Activated CD4-positive, alpha-beta memory T cell treated with anti-CD3 and anti-CD28 coated beads for 36 hours (primary cell): ENCODE measurements at places on chromosomes 4 and X.

- H3K27ac ChIP-seq = no peak overlapping the region
- H3K36me3 ChIP-seq = no peaks in the 10 kb centered on the region
- H3K4me1 ChIP-seq = no peaks in the 10 kb centered on the region
- DNase-seq = no peak
These were observed 171.9 kb downstream of the DKK2 start for GRCh38 chr4:106864231-106864630.

DNA sequence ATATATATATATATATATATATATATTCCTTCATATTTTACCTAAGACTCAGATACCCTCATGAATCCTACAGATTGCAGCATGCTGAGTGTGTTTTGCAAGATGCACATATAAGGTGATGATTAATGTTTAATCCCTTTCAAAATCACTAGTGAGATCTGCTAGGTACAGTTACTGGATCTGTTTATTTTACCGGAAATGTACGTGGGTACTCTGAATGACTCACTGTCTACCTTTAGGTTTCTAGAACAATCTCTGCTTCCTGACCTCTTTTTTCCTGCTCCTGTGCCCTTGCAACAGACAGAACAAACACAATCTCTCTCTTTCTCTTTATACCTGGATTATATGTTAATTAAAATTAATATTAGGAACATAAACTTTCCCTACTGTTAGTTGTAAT is 379.6 kb downstream of the FAM133A start:
- H3K4me1 ChIP-seq = no peaks in the 10 kb centered on the region
- no peaks in the 10 kb centered on the region for H3K36me3 ChIP-seq
- H3K27ac ChIP-seq = no peak overlapping the region
- no peaks in the 10 kb centered on the region for H3K27me3 ChIP-seq

DNA sequence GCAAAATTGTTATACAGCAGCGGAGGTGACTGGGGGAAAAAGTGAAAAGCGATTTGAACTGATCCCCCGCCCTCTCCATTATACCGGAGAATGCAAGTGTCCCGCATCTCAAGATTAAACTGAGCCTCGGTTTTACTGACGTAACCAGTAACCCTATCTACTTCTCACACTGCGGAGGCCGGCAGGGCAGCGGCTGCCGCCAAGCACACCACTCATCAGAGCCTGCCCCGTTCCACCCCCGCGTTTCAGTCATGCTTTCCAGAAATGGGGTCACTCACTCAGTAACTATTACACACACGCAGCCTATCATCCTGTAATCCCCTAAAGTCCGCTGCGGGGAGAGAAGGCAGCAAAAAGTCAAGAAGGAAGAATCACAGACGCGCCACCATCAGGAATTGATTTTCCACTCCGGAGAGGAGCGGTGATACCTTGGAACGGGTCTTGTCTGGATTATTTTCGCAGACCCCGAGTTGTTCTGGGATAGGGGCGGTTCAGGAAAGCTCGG is 1.4 kb downstream of the RPS6KA3 start:
- H3K27ac ChIP-seq = peak overlapping the region; percentile 99
- no peaks in the 10 kb centered on the region for H3K27me3 ChIP-seq
- H3K4me1 ChIP-seq = peaks cover 31% of the 10 kb centered on the region
- peak; percentile 87 for DNase-seq

GRCh38 chr4:77802402-77802801 is 16.8 kb downstream of the CNOT6L start:
- H3K27ac ChIP-seq = peak overlapping the region; percentile 34
- H3K36me3 ChIP-seq = peaks cover 9% of the 10 kb centered on the region
- H3K4me1 ChIP-seq = peaks cover 72% of the 10 kb centered on the region
- H3K27me3 ChIP-seq = no peaks in the 10 kb centered on the region

DNA sequence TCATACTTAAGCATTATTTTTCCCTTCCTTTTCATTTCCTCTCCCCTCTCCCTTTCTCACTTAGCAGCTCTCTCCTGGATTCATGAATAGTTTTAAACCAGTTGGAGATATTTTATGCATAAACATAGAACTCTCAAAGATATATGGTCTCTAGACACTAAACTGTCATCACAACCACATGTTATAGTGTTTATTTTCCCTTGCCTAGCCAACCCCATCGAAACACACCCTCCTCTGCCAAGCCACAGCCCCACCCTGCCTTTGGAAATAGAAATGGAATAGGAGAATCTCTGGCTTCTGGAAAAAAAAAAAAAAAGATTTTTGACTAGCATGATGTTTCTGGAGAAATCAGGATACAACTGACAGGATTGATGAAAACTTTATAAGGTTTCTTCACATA is 64.8 kb upstream of the RBPJ start:
- no peak overlapping the region for H3K27ac ChIP-seq
- no peak overlapping the region for H3K4me3 ChIP-seq
- DNase-seq = no peak
- H3K27me3 ChIP-seq = no peaks in the 10 kb centered on the region

DNA sequence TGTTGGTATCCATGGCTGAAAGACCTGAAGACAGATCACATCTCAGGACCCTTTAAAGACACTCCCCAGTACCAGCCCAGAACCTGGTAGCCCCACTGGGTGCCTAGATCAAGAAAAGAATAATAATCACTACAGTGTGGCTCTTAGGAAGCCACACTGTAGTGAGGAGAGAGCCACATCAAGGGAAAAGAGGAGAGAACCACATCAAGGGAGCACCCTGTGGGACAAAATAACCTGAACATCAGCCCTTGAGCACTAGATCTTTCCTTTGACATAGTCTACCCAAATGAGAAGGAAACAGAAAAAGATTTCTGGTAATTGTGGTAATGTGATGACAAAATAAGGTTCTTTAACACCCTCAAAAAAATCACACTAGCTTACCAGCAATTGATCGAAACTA is 15.3 kb downstream of the RTL3 start:
- peaks cover 11% of the 10 kb centered on the region for H3K4me1 ChIP-seq
- peaks cover 5% of the 10 kb centered on the region for H3K36me3 ChIP-seq
- no peaks in the 10 kb centered on the region for H3K27me3 ChIP-seq
- no peak for DNase-seq

DNA sequence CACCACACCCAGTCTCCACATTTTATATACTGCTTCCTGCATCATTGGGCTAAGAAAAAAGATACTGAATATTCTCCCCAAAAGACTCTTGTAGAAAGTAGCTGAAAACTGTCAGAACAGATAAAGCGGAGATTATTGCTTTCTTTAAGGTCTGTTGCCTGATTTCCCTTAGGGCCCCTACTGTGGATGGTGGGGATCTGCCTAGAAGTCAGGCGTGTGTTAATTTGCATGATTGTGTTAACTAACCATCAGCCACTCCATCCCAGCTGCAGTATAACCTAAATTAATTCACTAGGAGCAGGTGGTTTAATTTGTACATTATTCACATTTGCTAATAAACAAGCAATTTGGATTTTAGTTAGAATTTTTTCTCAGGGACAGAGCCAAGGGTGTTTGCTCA is 360.3 kb downstream of the FBXW7 start:
- no peaks in the 10 kb centered on the region for H3K36me3 ChIP-seq
- H3K27ac ChIP-seq = no peak overlapping the region
- H3K4me3 ChIP-seq = no peak overlapping the region
- no peaks in the 10 kb centered on the region for H3K4me1 ChIP-seq
